GM18507 (cell line): ENCODE measurements at places on chromosomes 4 and X.

DNA sequence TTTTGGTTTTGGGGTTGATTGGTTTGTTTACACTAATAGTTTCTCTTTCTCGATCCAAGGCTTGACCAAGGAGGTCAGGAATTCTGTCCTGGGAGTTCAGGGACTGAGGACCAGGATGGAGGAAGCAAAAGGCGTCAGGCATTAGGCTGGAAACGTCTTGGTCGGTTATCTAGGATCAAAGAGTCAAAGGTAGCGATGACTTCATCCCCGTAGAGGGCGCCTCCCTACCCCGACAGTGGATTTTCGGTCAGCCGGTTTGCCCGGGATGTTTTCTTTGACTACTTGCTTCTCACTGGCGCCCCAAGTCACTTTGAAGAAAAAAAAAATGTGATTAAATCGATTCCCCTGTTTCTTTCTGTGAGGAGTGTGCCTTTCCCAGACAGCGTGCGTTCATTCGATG is 980 bp upstream of the FHDC1 start:
- DNase-seq: no peak

GRCh38 chr4:114692958-114693357 is 94.4 kb downstream of the UGT8 start:
- DNase-seq: no peak

DNA sequence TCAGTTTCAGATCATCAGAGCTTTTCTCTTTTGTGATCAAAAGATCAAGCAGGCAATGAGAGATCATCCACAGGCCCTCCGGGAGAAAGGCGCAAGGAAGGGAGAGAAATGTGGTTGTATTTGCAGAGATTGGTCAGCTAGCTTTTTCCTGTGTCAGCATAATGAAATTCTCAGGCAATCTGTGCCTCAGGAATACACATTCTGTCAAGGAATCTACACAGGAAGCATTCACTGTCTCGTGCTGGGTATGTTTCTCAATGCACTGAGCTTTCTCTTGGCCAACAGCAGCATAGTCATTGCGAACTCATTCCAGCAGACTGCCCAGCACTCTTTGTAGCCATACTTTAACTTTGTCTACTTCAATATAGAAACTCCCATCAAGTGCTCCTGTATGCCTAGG is 413.7 kb downstream of the PPP3CA start:
- DNase-seq: no peak

- no peak for DNase-seq
Measured at GRCh38 chrX:115419069-115419468, 129.6 kb downstream of the LUZP4 start.

- no peak for DNase-seq
Measured at GRCh38 chrX:78035061-78035460, 65.6 kb upstream of the PGAM4 start.

- no peak for DNase-seq
Measured at GRCh38 chr4:153327247-153327646, 17.2 kb upstream of the MND1 start.

GRCh38 chrX:580030-580429 is 50.6 kb upstream of the SHOX start:
- no peak for DNase-seq

DNA sequence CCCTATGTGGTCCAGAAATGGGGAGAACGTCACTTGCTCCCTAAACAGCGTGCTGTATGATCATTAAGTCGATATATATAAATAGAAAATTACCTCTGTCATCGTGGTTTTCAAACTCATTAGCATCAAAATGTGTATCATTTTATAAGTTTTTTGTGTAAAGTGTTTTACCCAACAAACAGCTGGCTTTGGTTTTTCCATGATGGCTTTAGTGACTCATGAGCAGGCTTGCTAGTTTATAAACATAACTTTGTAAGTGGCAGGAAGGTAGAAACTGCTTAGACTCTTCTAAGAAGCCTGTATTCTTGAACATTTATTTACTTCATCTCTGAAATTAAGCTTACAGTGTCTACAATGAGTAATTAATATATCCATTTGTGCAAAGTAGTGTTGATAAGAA is 108.4 kb upstream of the DIPK2B start:
- no peak for DNase-seq

DNA sequence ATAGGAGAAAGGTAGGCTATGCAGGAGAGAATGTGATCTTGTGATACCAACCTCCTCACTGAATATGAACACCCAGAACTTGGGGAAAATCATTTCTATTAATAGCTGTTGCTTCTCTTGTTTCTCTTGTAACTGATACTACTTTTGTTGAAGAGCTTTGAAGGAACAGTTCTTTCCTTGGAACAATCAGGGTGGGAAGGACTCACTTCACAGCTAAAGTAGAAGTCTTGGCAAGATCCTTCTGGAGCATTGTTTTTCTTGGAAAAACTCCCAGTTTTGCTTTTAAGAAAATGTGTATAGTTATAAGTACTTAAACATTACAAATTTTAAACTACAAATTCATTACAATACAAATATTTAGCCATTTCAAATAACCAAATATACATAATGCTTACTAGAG is 19.1 kb upstream of the XK start:
- no peak for DNase-seq

- no peak for DNase-seq
Measured at GRCh38 chr4:142358656-142359055, 487.4 kb downstream of the INPP4B start.
